ENCODE measurements at places on chromosomes 7 and 10.

DNA sequence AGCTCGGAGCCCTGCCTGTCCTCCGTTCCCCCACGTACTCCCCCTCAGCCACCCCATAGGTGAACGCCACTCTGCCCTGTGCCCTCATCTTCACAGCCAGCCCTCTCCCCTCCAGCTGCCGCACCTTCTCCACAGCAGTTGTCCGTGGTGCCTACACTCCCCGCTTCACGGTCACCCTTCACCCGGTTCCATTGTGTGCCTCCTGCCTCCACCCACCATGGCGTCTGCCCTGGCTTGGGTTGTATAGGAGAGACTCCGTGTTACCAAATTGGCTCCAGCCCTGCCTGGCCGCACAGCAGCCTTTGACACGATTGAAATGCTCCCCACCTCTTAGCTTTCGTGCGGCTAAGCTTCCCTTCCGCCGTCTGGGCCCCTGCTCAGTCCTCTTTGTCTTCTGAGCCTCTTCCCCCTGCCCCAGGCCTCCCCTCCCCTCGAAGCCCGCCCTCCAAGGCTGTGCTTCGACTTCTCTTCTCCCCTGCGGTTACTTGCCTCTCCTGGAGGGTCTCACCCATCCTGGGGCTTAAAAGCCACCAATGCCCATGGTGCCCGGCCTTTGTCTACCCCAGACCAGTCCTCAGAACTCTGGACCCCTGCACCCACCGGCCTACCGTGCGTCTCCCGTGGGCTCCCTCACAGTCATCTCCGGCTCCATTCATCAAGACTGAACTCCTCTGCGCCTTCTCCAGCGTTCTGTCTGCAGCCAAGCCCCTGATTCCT lies 18.5 kb upstream of the NODAL start:
- DNase-seq, result no peak

DNA sequence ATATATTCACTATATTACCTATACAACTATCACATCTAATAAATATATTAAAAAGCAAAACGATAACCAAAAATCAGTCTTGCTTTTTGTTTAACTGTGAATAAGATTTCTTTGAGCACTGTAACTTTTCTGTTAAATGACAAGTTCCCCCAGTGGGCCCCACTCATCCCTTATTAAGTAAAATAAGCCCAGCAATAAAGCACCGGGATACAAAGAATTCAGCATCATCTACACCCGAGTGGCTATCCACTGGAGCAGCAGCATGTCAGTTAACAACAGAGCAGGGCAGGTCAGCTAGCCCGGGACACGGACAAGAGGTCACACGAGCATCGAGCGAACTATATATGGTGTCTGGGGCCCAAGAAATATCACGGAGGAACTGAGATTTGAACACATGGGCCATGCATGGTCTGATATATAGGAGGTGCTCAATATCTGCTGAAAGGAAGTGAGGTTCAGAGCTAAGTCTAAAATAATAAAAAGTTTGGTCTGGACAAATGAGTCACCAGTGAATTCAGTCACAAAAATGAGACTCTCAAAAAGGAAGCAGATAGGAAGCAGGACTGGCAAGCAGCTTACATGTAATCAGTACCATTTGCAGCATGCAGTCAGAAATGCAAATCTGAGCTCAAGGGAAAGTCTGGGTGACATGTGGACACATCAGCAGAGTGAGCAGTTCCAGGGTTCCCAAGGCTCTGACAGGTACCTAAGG lies 4.1 kb downstream of the ERCC6 start:
- no peak for DNase-seq

GRCh38 chr7:124792002-124792401 lies 26.4 kb upstream of the GPR37 start:
- DNase-seq, result no peak

DNA sequence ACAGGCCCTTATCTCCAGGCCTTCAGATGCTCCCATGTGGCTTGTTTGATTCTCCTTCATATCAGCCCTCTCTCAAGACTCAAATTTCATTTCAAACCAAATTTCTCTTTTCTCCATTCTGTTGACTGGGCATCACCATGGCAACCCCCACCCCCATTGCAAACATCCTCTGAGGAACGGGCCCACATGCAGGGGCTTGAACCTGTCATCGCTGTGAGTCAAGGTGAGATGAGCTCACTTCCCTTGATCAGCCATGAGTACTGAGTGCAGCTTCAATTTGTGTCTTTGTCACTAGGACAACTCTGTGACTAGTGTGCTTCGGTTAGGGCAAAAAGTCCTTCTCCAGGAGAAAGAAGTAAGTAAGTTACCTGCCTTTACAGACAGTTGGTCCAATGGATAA lies 41.9 kb downstream of the CALML3 start:
- DNase-seq, result no peak

DNA sequence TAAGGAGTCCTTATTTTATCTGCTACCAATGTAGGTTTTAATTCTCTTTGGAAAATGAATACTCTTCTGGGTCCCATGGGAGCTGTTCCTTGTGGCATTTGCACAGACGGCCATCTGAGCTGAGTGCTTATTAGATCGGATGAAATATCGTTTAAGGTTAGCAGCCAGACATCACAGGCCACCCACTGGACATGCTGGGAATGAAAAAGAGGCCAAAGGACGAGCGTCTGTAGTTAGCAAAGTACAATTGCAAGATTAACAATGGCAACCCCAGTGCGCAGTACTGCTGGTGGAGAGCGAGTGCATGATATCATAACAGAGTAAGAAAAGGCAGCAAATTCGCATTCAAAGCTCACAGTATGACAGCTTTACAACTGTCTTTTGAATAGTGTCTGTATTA lies 28.3 kb upstream of the CREB5 start:
- DNase-seq, result no peak

DNA sequence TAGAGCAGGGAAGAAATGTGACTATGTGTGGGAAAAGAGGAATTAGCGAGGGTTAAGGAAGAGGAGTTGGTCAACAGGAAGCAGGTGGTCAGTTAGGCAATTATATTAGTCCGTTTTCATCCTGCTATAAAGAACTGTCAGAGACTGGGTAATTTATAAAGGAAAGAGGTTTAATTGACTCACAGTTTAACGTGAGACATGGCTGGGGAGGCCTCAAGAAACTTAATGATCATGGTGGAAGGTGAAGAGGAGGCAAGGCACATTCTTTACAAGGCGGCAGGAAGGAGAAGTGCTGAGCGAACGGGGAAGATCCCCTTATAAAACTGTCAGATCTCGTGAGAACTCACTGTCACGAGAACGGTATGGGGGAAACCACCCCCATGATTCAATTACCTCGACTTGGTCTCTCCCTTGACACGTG lies 35.0 kb downstream of the RAMP3 start:
- no peak for DNase-seq

GRCh38 chr10:132783165-132783939 lies 2.6 kb downstream of the NKX6-2 start:
- no peak for DNase-seq

GRCh38 chr10:122554131-122555036 lies 6.2 kb upstream of the DMBT1 start:
- DNase-seq, result no peak

DNA sequence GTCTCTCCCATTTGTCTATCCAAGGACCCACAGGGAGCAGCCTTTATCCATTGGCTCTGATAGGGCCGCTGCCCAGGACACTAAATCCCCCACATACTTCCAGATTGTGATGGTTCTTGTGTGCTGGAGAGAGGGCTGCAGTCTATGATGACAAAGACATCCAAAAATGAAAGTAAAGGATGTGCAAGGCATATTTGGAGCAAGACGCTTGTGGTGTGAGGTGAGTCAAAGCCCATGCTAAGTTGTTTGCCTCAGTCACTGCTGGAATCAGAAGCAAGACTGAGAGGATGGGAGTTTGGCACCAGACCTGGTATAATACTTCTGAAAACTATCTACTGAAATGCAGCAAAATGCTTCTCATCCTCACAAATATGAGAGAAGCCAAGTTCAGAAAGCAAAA lies 22.7 kb downstream of the ZNF22 start:
- DNase-seq, result no peak

DNA sequence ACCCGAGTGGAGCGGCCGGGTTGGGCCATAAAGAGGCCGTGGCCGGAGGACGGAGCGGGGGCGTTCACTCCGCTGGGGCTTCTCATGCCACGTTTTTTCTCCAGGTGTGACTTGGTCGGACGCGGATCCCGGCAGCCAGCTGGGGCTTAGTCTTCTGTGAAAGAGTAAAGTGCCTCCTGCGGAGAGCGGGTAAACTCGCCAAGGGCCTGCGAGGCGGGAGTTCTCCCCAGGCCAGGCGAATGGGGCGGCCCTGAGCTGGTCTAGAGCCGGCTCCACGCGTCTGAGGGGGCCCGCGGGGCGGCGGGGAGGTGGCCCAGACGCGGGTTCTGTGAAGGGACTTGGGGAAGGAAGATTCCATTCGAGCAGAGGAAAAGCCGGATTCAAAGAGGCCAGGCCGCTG lies 86.3 kb upstream of the VIPR2 start:
- no peak for DNase-seq

- DNase-seq, result no peak
Measured at GRCh38 chr10:43002596-43002995, 74.3 kb upstream of the RET start.

- no peak for DNase-seq
Measured at GRCh38 chr7:30598121-30598876, 3.6 kb downstream of the GARS1 start.
